Hindlimb muscle (tissue), 1 donor: ENCODE measurements at places on chromosomes 1 and 21. TPM values are rescaled to one million over a fixed set of nuclear protein-coding genes. Genes with fewer than 3 reads are reported as not detected.

DNA sequence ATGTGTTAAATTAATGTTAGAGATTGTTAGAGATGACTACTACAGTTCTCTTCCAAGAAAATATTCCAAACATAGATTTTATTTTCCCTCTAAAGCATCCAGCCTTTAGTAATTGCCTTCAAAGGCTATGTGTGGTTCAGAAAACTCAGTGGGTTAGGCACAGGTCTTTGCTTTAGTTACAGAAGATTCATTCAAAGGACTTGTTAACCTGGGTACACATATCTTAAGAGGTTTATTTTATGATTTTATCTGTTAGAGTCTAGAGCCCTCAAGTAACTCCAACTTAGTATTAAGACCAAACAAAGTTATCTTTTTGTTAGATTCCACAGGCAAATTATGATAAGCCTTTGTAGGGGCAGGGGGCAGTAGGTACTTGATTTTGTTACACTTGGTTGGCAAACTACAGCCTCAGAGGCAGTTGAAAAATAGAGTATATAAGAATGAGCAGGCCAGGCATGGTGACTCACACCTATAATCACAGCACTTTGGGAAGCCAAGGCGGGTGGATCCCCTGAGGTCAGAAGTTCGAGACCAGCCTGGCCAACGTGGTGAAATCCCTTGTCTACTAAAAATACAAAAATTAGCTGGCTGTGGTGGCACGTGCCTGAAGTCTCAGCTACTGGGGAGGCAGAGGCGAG, 37.9 kb downstream of the CXADR start:
- no peak for DNase-seq

- no peak for DNase-seq
Measured at GRCh38 chr1:30632481-30632880, 90.9 kb downstream of the MATN1 start.

DNA sequence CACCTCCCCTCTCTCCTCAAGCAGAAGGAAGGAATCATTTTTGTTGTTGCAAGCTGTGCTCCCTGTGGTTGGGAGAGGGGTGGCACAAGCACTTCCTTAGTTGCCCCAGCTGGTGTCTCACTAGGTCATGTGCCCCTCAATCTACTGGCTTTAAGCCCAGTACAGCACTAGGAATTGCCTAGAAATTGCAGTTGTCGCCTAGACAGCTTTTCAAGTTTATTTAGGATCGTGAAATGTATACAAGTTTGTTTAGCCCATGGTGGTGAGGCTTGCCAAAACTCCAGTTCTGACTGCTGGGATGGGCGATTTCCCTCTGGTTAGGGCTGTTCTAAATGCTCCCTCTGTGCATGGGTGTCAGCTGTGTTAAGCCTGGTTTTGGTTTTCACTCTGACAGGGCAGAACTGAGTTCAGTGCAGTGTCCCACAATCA, 126.8 kb upstream of the ZNF644 start:
- DNase-seq = peak; percentile 27

DNALI1 gene
- 9.7 TPM for polyA plus RNA-seq

GRCh38 chr1:168881656-168882260, 152.8 kb upstream of the DPT start:
- DNase-seq = no peak

DNA sequence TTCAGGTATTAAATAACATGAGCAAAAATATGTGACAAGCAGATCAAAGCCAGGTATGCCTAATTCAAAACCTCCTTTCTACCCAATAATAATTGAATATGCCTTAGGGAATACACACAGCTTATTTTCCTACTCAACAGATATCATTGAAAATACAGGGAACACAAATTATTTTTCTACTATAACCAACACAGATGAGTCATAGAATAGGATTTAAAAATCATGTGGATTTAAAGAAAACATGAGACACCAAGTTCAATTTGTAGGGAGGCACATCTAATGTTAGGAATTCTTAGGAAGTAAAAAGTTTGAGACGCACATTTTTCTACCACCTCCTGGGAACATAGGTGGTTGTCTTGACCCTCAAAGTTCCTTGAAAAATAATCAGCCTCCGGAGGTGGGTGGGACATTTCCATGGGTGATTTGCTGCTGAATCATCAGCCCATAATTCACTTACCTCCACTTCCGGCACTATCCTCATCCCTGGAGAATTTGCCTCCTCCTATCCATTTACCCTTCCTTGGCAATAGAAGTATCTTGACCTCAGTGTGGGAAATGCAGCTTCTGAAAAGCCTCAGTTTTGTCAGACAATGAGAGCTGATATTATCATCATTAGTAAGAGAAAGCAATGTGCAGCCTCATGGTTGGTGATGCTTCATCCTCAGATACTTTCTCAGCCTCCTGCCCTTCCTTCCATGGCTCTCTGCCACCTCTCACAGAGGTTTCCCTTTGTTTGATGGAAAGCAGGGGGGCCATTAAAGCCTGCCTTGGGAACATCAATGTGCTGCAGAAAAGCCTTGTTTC, 33.5 kb upstream of the RGS4 start:
- no peak for DNase-seq

FCRL5 gene
- polyA plus RNA-seq = not detected

DNA sequence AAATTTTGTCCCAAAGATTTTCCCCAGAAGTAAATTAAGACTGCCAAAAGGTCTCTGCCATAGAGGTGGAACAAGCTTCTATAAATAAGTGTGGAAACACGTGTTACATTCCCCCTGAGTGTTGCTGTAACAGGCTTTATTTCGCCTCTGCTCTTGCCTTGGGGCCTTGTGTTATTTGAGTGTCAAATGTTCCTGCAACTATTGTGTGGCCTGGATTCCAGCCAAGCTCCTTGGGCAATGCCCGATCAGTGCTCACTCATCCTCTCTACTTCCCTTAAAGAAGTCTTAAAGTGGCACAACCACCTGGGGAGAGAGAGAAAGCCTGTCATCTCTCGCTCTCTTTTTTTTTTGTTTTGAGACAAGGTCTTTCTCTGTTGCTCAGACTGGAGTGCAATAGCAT, 156.7 kb downstream of the NR5A2 start:
- DNase-seq = peak; percentile 21

DNA sequence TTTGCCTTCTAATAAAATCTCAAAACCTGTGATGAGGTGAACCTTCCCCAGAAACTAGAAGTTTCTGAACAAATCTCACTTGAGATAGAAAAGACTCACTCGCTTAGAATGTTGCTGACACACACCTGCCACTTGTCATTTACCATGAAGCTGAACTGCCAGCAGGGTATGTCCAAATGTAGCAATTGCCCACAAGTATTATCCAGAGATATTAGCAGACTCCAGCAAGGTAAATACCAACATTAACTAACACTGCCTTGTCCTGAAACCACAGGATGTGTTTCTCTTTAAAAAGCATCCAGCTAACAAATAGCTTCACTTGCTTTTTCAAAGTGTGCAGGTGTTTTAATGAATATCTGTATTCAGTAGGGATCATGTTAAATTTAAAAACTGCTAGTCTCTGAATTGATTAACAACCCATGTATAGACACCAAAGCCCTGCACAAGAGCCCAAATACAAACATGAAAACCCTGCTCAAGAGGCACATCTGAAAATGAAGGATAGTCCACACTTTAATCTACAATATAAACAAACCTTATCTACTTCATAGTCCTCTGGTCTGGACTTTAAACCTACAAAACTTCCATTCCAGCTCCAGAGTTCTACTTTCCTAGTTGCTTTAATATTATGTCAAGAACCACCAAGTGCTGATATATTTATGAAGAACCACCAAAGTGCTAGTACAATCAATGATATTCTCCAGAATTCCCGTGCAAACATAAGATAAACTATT, 19.3 kb downstream of the KRTAP8-1 start:
- DNase-seq = no peak

BARHL2 gene
- not detected for polyA plus RNA-seq
